ENCODE measurements at places on chromosomes 3 and 15. TPM values are rescaled to one million over a fixed set of nuclear protein-coding genes. Genes with fewer than 3 reads are reported as not detected.
A peak's percentile ranks its signal among the peaks of the same experiment; 100 is the strongest.

- no peak for DNase-seq
- H3K36me3 ChIP-seq, result no peaks in the 10 kb centered on the region
- H3K27ac ChIP-seq, result no peak overlapping the region
- H3K4me3 ChIP-seq, result no peak overlapping the region
Observed at GRCh38 chr3:53295410-53295809, 39.6 kb upstream of the TKT start.

DNA sequence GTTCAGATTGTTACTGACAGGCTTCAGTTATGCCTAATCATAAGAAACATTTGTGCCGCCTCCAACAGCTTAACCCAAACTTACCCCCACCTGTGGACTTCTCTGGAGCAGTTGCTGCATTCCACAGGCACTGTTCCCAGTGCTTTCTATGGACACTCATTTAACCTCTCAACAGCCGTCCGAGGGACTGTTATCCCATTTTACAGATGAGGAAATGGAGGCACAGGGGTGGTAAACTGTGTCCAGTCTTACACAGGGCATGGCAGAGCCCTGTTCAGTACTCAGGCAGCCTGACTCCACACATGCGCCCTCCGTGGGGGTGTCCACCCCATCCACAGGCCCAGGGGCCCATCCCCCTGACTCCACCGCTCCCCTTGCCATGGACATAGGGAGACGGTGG, 14.3 kb upstream of the TGM5 start:
- no peak overlapping the region for H3K4me3 ChIP-seq
- H3K27me3 ChIP-seq, result no peaks in the 10 kb centered on the region
- no peak for DNase-seq
- no peaks in the 10 kb centered on the region for H3K4me1 ChIP-seq

GRCh38 chr3:69113536-69113935, 8.9 kb downstream of the LMOD3 start:
- no peaks in the 10 kb centered on the region for H3K27me3 ChIP-seq
- no peak overlapping the region for H3K4me3 ChIP-seq
- no peak for DNase-seq
- no peaks in the 10 kb centered on the region for H3K4me1 ChIP-seq
- H3K36me3 ChIP-seq, result no peaks in the 10 kb centered on the region
- no peak overlapping the region for H3K27ac ChIP-seq

GRCh38 chr15:59657635-59658125, 365 bp upstream of the GTF2A2 start:
- H3K4me1 ChIP-seq, result no peaks in the 10 kb centered on the region
- H3K27ac ChIP-seq, result peak overlapping the region; percentile 30
- H3K27me3 ChIP-seq, result no peaks in the 10 kb centered on the region
- H3K4me3 ChIP-seq, result peak overlapping the region; percentile 80
- H3K36me3 ChIP-seq, result peaks cover 3% of the 10 kb centered on the region

DNA sequence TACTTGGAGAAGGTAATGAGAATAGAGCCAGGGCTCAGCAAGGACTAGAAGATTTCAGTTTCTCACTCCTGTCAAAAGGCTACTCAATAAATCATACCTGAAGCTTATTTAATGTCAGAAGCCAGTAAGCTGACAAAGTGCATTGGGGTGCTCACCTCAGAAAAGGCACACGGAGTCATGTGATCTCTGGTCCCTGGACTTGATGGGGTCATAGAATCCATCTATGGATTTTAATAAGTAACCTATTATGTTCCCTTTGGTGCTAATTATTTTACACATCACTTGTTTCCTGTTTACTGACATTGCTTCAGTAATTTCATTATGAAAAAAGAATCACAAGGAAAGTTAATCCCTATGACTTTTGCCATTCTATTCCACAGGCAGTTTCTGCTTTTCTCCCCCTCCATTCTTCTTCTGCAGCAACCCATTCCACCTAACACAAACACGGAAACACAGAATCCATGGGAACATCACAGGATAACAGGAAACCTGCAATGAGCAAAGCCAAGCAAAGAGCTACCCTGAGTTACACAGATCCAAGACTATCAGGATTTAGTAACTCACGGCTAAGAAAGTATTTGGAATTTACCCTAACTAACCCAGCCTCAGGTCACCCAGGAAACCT, 159.6 kb downstream of the MEIS2 start:
- H3K27me3 ChIP-seq, result no peaks in the 10 kb centered on the region
- no peak overlapping the region for H3K27ac ChIP-seq
- H3K4me3 ChIP-seq, result no peak overlapping the region
- no peak for DNase-seq
- no peaks in the 10 kb centered on the region for H3K36me3 ChIP-seq
- H3K4me1 ChIP-seq, result no peaks in the 10 kb centered on the region

DNA sequence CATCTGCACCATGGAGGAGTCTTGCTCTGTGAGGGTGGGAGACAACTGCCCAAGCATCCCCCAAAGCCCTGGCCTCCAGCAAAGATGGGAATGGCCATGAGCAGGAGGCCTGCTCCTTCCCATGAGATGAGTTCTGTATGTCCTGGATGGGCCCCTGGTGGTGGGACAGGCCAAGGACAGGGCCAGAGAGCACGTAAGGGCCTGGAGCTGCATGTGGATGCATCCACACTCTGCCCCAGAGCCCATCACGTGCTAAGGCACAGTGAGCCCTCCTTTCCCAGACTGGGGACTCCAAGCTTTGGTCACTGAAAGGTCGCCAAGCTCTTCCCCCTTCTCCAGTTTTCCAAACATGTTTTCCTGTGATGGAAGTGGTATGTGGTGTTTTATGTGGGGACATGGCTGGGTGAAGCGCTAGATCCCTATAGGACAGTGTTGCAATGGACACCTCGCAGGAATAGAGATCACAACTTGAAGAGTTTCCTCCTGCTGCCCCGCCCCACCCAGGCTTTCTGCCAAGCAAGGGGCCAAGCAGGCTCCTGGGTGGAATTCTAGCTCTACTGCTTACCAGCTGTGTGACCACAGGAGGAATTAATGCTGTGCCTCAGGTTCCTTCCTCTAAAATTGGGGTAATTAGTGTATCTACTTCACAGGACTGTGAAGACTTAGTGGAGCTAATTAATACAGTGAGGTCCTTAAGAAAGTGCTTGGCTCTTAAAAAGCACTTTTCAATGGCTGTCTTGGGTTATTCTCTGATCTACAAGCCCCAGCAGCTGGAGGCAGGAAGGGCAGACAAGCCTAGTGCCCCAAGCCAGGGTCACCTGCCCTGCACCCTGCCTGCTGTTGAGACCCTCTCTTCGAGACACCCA, 106.4 kb upstream of the RPL32 start:
- DNase-seq, result no peak
- H3K4me3 ChIP-seq, result no peak overlapping the region
- peaks cover 50% of the 10 kb centered on the region for H3K4me1 ChIP-seq
- no peaks in the 10 kb centered on the region for H3K36me3 ChIP-seq
- H3K27me3 ChIP-seq, result peaks cover 21% of the 10 kb centered on the region

GRCh38 chr3:131282379-131282778, 99.2 kb upstream of the NUDT16 start:
- no peak overlapping the region for H3K27ac ChIP-seq
- no peaks in the 10 kb centered on the region for H3K36me3 ChIP-seq
- H3K4me3 ChIP-seq, result no peak overlapping the region
- H3K4me1 ChIP-seq, result no peaks in the 10 kb centered on the region
- DNase-seq, result no peak

DNA sequence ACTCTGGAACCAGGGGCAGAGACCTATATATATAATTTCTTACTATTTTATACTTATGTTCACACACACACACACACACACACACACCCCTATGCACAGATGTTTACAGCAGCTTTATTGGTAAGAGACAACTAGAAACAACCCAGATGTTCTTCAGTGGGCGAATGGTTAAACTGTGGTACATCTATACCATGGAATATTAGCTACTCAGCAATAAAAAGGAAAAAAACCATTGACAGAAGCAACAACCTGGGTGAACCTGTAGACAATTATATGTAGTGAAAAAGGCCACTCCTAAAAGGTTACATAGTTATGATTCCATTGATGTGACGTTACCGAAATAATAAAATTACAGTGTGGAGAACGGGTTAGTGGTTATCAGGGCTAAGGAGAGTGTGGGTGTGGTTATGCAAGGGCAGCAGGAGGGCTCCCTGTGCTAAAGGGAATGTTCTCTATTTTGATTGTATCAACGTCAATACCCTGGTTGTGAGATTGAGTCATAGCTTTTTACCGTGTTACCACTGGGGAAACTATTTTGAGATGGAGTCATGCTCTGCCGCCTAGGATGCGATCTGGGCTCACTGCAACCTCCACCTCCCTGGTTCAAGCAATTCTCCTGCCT, 85.5 kb downstream of the FLNB start:
- DNase-seq, result no peak
- H3K36me3 ChIP-seq, result no peaks in the 10 kb centered on the region
- H3K27me3 ChIP-seq, result no peaks in the 10 kb centered on the region
- no peak overlapping the region for H3K4me3 ChIP-seq
- no peak overlapping the region for H3K27ac ChIP-seq

- peaks cover 2% of the 10 kb centered on the region for H3K4me1 ChIP-seq
- H3K36me3 ChIP-seq, result peaks cover 18% of the 10 kb centered on the region
- peaks cover 2% of the 10 kb centered on the region for H3K27me3 ChIP-seq
- no peak overlapping the region for H3K4me3 ChIP-seq
Observed at GRCh38 chr3:34683851-34684250, 885.4 kb downstream of the PDCD6IP start.

GRCh38 chr15:99115300-99116215, 10.7 kb downstream of the SYNM start:
- H3K27me3 ChIP-seq, result peaks cover 5% of the 10 kb centered on the region
- no peak overlapping the region for H3K27ac ChIP-seq
- no peaks in the 10 kb centered on the region for H3K4me1 ChIP-seq

ITIH1 gene
- total RNA-seq, result not detected

C3orf70 gene
- 44.5 TPM for total RNA-seq

SERF2 gene
- 650 TPM for total RNA-seq

CAMP gene
- total RNA-seq, result not detected

GABRR3 gene
- not detected for total RNA-seq
